ENCODE measurements at places on chromosomes 16 and 17.

- no peak for DNase-seq
Observed at GRCh38 chr16:26149364-26150190, 457.8 kb downstream of the HS3ST4 start.

- DNase-seq, result no peak
Observed at GRCh38 chr17:73749928-73750605, 105.8 kb upstream of the SDK2 start.

DNA sequence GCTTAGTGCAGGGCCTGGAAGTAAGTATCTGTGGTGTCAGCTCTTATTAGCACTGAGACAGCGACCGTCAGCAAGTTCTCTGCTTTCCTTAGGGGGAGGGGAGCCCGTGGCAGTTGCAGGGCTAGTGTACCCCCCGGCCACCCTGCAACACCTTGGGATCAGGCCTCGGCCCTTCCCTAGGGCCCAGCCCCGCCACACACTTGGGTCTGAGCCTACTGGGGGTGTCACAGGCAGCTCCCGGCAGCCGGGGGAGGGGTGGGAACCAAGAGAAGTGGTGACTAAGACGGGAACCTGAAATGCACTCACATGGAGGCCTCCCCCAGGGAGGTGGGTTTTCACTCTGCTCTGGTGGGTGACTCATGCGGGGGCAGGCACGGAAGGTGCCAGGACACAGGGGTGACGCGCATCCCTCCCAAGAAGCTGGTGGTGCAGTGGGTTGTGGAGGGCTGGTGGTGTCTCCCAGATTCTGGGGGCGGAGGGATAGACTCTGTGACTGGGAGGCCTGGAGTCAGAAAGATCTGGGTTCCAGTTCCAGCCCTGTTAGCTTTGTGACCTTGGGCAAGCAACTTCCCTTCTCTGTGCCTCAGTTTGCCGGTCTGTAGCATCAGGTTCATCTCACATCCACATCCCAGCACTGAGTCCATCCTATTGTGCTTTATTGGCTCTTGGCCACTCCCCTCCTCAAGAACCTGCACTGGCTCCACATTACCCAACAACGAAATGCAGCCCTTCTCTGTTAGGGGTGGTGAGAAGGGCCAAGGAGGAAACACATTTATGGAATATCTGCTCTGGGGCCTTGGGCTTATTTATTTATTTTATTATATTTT, 44.5 kb downstream of the LAT start:
- DNase-seq, result peak; percentile 89

GRCh38 chr17:66514227-66514806, 211.9 kb downstream of the PRKCA start:
- no peak for DNase-seq

GRCh38 chr17:56177361-56177760, 24.1 kb downstream of the ANKFN1 start:
- no peak for DNase-seq

- DNase-seq, result no peak
Observed at GRCh38 chr17:81640011-81640410, 3.0 kb downstream of the TSPAN10 start.

DNA sequence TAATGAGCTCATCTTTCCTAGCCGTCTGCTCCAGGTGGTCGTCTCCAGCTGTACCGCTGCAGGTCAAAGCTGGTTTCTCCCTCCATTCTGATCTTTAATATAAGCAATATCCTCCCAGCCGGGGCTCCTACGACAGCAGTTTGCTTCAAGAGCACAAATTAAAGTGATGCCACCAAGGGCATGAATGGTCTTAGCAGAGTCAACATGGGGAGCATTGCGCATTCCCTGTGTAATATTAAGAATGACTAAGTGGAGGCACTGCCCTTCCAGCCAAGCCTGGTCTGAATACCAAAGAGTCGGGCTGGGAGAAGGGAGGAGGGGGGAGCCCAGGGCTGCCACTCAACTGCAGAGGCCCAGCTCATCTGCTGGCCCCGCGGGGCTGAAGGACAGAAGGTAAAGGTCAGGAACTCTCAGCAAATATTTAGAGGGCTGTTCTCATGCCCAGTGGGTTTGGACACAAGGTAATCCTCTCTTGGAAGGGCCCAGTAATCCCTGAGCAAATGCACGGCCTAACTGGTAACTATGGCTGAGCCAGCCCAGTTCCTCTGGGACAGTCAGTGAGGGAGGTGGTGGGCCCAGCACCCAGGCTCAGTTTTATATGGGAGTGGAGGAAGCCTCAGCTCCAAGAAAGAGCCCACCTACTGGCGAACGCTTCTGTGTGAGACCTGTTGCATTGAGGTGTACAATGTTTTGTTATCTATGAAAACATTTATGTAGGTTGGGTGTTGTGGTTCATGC, 121.2 kb downstream of the IRX3 start:
- no peak for DNase-seq

DNA sequence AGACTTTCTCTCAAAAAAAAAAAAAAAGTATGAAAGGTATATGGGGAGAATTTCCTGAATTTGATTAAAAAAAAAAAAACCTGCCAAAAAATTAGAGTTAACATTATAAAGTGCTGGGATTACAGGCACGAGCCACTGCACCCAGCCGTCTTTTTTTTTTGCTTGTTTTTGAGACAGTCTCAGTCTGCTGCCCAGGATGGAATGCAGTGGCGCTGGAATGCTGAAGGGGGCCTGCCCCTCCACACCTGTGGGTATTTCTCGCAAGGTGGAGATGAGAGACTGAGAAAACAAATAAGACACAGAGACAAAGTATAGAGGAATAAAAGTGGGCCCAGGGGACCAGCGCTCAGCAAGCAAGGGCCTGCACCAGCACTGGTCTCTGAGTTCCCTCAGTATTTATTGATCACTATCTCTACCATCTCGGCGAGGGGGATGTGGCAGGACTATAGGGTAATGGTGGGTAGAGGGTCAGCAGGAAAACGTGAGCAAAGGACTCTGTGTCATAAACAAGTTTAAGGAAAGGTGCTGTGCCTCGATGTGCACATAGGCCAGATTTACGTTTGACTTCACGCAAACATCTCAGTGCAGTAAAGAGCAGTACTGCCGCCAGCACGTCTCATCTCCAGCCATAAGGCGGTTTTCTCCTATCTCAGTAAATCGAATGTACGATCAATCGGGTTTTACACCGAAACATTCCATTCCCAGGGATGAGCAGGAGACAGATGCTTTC, 117.2 kb downstream of the GOSR1 start:
- DNase-seq, result no peak

DNA sequence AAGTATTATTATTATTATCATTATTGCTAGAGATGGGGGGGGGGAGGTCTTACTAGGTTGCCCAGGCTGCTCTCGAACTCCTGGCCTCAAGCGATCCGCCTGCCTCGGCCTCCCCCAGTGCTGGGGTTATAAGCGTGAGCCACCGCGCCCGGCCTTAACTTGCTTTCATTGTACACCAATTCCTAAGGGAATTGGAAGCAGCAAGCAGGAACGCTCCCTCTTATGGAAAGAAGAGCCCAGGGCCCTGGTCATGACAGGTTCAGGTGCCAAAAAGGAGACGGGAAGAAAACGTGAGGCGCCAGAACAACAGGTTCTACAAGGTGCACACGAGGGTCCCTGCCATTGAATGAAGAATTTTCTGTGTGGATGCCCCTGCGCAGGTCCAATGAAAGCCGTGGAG, 540 bp upstream of the RPL38 start:
- DNase-seq, result no peak

DNA sequence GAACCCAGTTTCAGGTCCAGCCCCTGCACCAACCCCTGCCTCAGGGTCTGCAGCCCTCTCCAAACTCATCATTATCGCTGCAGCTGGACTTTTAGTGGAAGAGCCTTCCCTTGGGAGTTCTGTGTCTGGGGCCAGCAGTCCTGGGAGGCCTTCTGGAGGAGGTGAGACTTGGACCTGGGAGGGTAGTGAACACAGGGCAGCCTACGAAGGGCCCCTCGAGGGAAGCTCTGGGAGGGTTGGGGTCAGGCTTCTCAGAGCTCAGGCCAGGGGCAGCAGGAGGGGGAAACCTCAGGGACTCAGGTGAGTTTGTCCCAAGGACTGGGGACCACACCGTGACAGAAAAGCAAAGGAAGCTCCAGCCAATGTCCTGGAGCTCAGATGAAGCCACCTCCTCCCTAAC, 11.3 kb upstream of the SRRM2 start:
- DNase-seq, result no peak

- DNase-seq, result no peak
Observed at GRCh38 chr16:10594312-10594950, 14.0 kb upstream of the EMP2 start.

DNA sequence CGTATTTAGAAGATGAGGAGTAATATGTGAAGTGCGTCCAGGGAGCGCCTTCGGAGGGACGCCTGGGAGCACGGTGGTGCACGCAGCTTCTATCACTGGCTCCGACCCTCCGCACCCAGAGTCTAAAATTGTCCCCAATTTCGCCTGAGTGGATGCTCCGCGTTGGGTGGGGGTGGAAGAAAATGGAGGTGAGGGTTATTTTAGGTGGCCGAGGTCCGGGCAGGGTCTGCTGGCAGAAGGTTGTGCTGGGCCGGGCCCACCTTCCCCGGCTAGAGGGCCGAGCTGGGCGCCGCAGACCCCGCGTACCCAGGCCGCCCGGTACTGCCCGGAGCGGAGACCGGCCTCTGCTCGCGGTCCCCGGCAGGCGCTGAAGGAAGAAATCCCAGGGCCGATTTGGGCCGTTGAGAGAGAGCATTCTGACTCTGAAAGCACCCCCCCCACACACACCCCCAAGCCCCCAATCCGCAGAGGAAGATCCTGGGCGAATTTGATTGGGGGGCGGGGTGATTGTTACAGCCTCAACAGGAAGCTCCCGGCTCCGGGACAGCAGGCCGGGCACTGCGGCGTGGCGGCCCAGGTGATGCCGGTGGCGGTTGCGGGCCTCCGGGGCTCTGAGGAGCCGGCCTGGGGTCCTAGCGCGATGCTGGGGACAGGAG, 3.0 kb downstream of the BAHCC1 start:
- DNase-seq, result no peak

- no peak for DNase-seq
Observed at GRCh38 chr16:2881783-2882649, 999 bp upstream of the FLYWCH2 start.

DNA sequence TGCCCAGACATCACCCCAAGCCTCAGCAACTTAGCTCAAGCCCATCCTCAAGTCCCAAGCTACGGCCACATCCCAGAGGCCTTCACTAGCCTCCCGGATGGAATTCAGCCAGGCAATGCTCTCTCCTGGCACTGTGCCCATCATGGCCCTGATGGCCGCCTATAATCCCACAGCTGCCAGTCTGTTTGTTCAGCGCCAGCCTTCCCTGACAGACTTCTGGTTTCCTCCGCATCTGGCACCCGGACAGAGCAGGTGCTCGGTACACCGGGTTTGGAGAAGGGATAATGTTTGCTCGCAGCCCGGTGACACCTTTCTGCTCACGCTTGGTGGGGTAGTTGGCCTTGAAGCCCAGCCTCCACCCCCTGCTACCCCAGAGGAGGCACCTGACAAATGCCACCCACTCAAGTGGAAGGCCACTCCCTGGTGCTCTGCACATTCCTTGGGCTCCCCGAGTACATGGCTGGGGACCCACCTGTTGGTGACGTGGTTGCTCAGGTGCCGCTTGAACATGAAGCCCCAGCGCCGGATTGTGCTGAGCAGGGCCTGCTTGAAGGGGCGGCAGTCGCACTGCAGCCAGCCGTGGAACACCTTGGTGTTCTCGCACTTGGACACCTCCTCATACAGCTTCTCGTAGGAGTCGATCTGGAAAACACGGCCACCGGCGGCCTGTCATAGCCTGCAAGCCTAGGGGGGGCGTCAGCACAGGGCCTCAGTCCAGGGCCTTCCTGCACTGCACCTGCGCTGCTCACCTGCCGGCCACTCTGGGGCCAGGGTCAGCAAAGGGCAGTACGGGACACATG, 47.1 kb downstream of the DNAH17 start:
- DNase-seq, result no peak

GRCh38 chr17:59439262-59439661, 107.8 kb downstream of the YPEL2 start:
- no peak for DNase-seq

Data from activated CD4-positive, alpha-beta T cell treated with anti-CD3 and anti-CD28 coated beads, Interleukin-2, amount 50 U/mL, for 4 hours (primary cell).